ENCODE measurements at places on chromosomes 13 and 19. TPM values are rescaled to one million over a fixed set of nuclear protein-coding genes. Genes with fewer than 3 reads are reported as not detected.

The CEACAM7 gene
- not detected for total RNA-seq

The TNFSF11 gene
- not detected for total RNA-seq

The LIM2 gene
- total RNA-seq = not detected

DNA sequence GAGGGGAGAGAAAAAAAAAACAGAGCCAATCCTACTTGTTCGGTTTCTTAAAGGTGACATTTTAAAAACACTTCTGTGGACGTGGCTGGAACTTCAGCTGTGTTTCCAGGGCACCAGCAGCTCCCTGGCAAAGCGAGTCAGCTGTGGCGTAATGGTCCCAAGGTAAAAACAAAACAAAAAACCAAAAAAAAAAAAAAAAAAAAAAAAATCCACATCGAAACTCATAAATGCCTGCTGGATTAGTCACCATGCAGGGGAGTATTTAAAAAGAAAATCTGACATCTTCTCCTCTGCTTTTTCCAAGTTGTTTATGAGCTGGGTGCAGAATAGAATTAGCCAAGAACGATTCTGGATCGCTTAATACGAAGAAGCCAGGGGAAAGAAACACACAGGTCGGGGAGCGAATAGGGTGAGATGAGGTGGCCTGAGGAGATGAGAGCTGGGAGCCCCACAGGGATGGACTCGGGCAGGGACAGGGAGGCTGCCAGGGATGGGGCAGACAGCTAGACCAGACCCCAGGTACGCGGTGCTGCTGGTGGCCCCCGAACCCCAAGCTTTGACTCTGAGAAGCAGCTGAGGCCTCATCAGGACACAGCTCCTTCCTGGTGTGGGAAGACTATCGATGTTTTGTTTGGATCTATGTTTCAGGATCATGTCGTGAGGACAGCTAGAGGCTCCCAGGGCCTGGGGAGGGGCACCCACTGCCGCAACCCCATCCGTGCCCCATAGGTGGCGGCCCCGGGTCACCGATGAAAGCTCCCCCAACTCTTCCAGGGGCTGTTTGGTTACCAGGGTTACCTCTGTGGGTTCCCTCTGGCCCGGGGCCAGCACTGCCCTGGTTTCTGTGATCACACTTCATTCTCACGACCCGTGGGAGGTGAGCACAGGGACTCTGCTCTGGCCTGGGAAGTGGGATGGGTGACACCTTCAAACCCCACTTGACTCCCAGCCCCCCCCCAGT is 3.1 kb upstream of the CTXN1 start:
- no peaks in the 10 kb centered on the region for H3K27me3 ChIP-seq
- peaks cover 36% of the 10 kb centered on the region for H3K36me3 ChIP-seq
- peak overlapping the region; percentile 95 for H3K27ac ChIP-seq
- no peak overlapping the region for H3K4me3 ChIP-seq
- H3K4me1 ChIP-seq = peaks cover 21% of the 10 kb centered on the region

The PRSS57 gene
- total RNA-seq = not detected

The ZFP36 gene
- 1.4 TPM for total RNA-seq
